ENCODE measurements at places on chromosomes 1 and 21.
A peak's percentile ranks its signal among the peaks of the same experiment; 100 is the strongest.

DNA sequence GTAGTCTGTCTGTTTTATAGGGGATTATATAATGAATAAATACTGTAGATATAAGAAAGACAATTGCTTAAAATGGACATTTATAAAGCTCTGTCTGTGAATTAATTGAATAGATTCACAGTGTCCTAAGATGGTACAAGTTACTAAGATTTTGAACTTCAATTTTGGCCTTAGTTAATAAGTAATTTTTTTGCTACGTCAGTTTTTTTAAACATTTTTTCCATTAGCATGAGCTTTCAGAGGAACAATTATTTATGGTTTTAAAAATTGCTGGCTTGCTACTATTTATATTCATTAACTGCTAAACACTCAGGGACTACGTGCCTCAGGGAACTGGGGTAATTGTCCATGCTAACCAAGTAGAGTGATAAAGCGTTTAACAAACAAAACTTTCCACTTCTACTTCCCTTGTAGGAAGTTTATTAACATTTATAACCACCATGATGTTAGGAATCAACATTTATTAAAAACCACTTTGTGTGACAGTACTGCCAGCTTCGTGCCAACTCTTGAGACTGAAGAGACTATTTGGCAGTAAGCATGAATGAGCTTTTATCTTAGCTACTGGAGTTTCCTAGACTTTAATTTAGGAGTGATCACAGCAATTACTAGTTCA, 65.4 kb upstream of the PTGS2 start:
- H3K27ac ChIP-seq: no peak overlapping the region
- H3K27me3 ChIP-seq: no peaks in the 10 kb centered on the region
- H3K36me3 ChIP-seq: no peaks in the 10 kb centered on the region
- no peaks in the 10 kb centered on the region for H3K4me1 ChIP-seq
- H3K4me3 ChIP-seq: no peak overlapping the region

DNA sequence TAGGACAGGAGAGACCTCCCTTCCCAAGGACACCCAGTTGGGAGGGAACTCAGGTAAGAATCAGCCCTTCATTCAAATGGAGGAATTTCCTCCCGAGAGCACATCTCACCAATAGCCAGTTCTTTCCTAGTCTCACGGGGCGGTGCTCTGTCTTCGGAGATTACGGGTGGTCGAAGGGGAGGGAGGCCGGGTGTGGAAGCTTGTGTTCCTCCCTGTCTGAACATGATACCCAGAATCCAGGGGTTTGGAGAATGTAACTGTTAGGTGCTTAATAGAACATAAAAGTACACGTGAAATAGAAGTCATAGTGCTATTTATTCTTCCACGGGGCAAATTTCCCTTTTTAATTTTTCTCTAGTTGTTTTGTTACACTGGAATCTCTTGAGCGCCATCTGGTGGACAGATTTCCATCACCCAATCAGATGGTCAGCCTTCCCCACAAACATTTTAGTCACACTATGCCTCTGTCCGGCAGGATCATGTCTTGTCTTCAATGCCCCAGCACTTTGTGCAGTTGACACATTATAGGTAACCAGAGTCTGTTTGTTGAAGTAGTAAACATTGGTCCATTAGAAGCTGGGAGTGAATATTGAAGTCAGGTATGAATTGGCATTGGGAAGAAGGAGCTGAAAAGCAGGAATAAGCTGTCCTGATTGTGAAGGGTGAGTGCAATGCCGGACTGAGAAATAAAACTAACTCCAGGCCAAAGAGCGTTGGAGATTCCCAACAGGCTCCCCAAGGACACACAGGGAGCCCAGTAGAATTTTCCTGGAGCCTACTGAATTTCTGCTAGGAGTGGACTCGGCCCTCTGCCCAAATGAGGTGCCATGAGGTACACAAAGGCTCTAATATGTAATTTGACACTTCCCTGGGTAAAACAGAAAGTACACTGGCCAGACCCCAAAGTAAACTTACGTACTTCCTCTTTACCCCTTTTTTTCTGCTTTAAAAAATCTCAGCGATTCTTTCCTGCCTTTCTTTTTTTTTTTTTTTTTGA, 27.6 kb upstream of the ZNF697 start:
- no peaks in the 10 kb centered on the region for H3K4me1 ChIP-seq
- H3K27ac ChIP-seq: no peak overlapping the region
- H3K36me3 ChIP-seq: no peaks in the 10 kb centered on the region
- peak; percentile 27 for DNase-seq

- no peaks in the 10 kb centered on the region for H3K36me3 ChIP-seq
- peaks cover 7% of the 10 kb centered on the region for H3K4me1 ChIP-seq
- H3K4me3 ChIP-seq: no peak overlapping the region
- H3K27me3 ChIP-seq: no peaks in the 10 kb centered on the region
- H3K27ac ChIP-seq: no peak overlapping the region
- DNase-seq: no peak
These were observed 15.8 kb downstream of the SYNJ1 start for GRCh38 chr21:32712043-32712442.

DNA sequence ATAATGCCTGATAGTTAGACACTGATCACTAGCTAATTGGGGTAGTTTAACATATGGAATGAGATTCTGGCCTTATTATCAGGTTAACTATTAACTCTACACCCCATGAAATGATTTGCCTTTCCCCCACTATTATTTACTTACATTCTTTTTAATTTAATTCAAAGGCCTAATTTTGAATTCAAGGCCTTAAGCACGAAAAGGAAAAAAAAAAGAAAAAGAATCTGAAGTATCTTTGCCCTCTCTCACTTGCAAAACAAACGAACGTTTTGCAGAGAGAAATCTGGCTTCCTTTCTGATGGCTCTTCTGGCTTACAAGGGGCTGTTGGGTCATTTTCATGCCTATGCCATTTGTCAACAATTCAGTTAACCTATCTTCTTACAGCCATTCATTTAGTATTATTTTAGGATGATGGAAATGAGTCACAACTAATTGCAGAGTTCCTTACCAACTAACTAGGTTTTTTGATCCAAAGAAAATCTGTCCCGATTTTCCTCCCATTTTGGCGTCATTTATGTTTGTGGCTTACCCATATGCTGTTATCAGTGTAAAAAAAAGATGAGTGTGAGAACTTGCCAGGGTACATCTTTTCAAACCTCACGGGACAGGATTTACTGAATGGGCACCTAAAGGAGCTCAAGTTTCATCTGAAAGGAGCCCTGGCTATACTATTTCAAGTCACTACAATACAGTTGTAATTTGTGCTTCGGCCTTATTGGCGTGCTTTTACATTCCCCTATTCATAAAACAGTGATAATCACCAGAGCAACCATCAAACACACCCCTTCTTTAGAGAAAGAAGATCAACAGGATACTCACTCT, 1.9 kb upstream of the ERRFI1 start:
- H3K27me3 ChIP-seq: peaks cover 4% of the 10 kb centered on the region
- H3K4me3 ChIP-seq: no peak overlapping the region
- H3K4me1 ChIP-seq: peaks cover 11% of the 10 kb centered on the region
- DNase-seq: no peak

GRCh38 chr1:100722221-100722620, 2.7 kb downstream of the VCAM1 start:
- H3K4me1 ChIP-seq: no peaks in the 10 kb centered on the region
- no peak overlapping the region for H3K27ac ChIP-seq
- DNase-seq: no peak

- peak overlapping the region; percentile 75 for H3K27ac ChIP-seq
- DNase-seq: peak; percentile 69
- peak overlapping the region; percentile 29 for H3K4me3 ChIP-seq
- peaks cover 38% of the 10 kb centered on the region for H3K4me1 ChIP-seq
These were observed 14.1 kb downstream of the HENMT1 start for GRCh38 chr1:108646648-108647269.

GRCh38 chr21:31124010-31124409, 85.7 kb upstream of the KRTAP19-8 start:
- H3K4me3 ChIP-seq: no peak overlapping the region
- H3K36me3 ChIP-seq: peaks cover 69% of the 10 kb centered on the region
- no peaks in the 10 kb centered on the region for H3K4me1 ChIP-seq
- DNase-seq: no peak

DNA sequence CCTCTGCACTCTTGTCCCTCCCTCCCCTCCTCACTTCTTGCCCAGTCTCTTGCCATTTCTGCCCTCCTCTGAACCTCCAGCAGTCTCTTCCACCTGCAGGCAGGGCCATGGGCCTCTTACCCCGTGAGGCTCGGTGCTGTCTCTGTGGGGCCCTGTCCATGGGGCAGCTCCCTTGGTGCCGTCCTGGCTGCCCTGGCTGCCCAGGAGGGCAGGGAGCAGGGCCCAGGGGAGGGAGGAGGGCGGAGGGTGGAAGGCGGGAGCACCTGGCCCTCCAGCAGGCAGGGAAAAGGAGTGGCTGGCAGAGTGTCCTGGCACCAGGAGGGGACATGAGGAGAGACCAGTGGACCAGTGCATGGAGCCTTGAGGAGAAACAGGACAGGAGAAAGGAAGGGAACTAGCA, at the start of gene RORC:
Gene RORC (minus strand): TSS at position 198 of the 400 bp plus-strand sequence. CDS start 38 bp downstream, at position 160.
- H3K36me3 ChIP-seq: no peaks in the 10 kb centered on the region
- peaks cover 87% of the 10 kb centered on the region for H3K4me1 ChIP-seq
- H3K4me3 ChIP-seq: peak within 1 kb of the TSS; percentile 47
- no peaks in the 10 kb centered on the region for H3K27me3 ChIP-seq
- no peak for DNase-seq

- H3K4me1 ChIP-seq: peaks cover 7% of the 10 kb centered on the region
- H3K36me3 ChIP-seq: no peaks in the 10 kb centered on the region
- H3K27ac ChIP-seq: peak overlapping the region; percentile 75
These were observed 595 bp downstream of the RNF2 start for GRCh38 chr1:185045814-185046492.

DNA sequence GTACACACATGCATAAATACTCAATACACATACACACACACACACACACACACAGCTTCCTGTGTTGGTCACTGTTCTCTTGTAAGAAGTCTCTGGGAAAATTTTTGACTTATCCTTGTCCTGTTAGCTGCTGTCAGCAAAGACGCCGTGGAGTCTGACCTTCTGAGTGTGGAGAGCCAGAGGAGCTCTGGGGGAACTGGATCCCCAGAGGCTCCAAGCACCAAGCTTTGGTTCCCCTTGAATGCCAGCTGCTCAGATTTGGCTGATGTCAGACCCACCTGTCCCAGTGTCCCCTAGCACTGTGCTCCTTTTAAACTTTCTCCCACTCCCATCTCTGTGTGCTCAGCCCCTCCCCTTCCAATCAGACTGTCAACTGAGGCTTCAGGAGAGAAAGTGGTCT, 319.1 kb downstream of the CAMTA1 start:
- no peak overlapping the region for H3K27ac ChIP-seq
- H3K4me3 ChIP-seq: no peak overlapping the region
- DNase-seq: no peak
- H3K36me3 ChIP-seq: no peaks in the 10 kb centered on the region

DNA sequence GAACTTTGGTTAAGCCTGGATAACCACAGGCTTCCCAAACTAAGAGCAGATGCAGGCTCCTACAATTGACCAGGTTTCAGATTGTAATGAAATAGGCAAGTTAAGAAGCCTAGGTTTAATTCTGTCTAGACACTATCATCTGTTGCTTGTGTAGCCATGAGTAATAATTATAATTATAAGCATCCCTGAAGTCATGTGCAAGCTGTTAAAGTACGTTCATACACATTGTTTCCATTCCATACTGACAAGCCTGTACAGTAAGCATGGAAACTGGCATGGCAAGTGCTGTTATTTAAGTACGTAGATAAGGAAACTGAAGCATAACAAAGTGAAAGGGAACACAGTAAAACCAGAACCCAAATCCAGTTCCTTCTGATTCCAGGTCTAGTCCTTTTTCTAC, 557.2 kb upstream of the BEND5 start:
- no peaks in the 10 kb centered on the region for H3K4me1 ChIP-seq
- H3K36me3 ChIP-seq: no peaks in the 10 kb centered on the region
- no peak overlapping the region for H3K27ac ChIP-seq
- no peak for DNase-seq
- no peaks in the 10 kb centered on the region for H3K27me3 ChIP-seq

All from effector memory CD4-positive, alpha-beta T cell (primary cell).